ENCODE measurements at places on chromosomes 1 and 21.

DNA sequence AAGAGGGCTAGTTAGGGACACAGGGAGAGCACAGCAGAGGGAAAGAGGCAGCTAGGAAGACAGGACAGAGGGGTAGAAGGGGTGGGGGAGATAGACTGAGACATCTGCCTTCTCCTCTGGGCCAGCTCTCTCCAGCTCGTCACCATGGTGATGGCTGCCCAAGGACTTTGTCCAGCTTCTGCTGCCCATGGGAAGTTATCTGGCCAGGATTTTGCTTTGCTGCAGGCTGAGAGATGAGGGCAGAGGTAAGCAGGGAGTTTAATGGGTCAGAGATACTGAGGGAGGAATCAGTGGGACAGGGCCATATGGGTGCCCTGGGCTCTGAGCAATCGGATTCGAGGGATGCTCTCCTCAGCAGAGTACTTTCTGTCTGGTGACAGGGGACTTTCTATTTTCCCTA lies 34.5 kb upstream of the GPR37L1 start:
- DNase-seq: no peak

DNA sequence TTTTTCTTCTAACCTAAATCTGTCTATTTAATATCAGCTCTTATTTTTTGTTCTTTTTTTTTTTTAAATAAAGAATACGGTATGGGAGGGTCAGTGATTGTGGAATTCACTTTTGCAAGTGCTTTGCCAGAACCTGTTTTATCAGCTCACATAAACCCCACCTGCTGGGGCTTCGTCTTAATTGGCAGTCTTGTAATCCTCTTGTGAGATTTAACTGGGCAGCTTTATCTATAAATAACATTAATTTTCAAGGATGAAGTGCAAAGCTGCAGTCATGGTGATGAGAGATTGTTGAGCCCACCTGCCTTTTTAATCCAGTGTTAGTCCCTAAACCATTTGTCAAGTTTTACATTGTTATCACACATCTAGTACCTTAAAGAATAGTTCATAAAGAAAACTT lies 18.2 kb upstream of the PDC start:
- no peak for DNase-seq

DNA sequence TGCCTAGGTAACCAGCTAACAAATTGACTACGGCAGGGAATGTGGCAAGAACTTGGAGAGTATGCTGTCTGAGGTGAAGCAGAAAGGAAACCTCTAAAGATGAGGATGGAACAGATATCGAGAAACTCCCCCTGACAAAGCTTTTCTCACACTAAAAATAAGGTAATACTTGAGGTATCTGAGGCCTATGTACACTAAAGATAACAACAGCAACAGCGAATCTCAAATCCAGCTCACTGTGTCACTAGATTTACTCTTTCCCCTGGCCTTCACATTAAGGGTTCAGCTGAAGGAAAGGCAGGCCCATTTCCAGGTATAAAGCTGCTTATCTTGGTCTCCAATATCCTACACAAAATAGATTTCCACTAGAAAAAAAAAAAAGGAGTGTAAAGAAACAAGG lies 518.0 kb downstream of the KCNT2 start:
- no peak for DNase-seq

DNA sequence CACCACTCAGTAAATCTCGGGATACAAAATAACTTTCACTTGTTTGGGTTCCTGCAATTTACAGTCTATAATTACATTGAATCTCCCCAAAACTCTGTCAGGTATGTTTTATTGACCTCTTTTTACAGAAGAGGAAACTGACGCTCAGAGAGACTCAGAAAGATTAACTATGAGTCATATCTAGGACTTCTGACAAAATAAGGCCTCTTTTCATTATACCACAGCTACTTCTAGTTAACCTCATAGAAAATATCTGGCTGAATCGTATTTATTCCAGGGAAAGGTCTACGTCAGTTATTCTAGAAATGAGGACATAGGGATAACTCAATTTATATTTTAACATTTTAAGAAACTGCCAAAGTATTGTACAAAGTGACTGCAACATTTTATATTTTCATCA lies 211.1 kb upstream of the FAM78B start:
- no peak for DNase-seq

DNA sequence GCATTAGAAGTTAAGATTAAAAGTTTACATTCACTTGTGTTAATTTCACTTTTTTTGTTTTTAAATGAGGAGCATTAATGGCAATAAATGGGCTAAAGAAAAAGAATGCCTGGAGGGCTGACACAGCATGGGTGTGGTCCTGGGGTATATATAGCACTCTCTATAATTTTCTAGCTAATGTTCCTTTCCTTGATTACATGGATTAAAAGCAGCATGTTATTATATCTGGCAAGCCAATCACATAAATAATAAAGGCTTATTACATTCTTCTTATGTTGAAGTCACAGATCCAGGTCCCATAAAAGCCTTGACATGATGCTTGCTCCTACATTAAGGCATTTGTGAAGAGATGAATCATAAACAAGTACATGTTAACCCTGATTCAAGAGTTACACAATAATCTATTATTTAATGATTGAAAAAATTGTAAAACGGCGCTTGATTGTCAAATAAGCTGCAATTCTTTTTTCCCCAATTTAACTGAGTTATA lies 91.4 kb downstream of the LYPLAL1 start:
- DNase-seq: no peak

GRCh38 chr1:41368366-41368765 lies 7.1 kb downstream of the FOXO6 start:
- no peak for DNase-seq

DNA sequence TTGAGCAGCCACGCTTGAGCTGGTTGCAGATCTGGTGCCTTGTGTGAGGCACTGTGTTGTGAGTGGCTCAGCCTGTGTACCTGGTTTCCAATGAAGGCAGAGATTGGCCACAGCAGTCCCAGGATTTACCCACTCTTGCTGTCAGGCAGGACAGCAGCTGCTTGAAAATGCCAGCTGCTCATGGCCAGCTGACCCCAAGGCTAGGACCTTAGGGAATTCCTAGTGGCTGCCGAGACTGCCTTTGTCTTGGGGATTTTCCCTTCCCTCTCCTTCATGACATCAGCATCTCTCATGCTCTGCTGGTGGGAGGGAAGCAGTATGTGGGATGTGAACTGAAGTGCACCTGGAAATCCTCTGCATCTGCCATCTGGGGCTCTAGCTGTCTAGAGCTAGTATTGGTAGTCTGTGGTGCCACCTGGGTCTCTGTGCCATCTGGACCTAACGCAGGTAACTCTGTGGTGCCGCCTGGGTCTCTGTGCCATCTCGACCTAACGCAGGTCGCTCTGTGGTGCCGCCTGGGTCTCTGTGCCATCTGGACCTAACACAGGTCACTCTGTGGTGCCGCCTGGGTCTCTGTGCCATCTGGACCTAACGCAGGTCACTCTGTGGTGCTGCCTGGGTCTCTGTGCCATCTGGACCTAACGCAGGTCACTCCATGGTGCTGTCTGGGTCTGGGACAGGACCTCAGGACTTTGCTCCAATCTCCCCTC lies 3.8 kb upstream of the LRRC47 start:
- DNase-seq: no peak

DNA sequence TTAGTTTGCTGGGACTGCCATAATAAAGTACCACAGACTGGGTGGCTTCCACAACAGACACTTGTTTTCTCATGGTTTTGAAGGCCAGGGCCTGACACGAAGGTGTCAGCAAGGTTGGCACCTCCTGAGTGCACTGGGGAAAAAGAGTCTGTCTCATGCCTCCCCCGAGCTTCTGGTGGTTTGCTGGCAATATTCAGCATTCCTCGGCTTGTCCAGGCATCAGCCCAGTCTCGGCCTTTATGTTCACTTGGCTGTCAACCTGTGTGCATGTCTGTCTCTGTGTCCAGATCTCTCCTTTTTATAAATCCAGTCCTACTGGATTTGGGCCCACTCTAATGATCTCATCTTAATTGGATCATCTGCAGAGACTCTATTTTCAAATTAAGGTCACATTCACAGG lies 72.6 kb downstream of the DOP1B start:
- DNase-seq: no peak

DNA sequence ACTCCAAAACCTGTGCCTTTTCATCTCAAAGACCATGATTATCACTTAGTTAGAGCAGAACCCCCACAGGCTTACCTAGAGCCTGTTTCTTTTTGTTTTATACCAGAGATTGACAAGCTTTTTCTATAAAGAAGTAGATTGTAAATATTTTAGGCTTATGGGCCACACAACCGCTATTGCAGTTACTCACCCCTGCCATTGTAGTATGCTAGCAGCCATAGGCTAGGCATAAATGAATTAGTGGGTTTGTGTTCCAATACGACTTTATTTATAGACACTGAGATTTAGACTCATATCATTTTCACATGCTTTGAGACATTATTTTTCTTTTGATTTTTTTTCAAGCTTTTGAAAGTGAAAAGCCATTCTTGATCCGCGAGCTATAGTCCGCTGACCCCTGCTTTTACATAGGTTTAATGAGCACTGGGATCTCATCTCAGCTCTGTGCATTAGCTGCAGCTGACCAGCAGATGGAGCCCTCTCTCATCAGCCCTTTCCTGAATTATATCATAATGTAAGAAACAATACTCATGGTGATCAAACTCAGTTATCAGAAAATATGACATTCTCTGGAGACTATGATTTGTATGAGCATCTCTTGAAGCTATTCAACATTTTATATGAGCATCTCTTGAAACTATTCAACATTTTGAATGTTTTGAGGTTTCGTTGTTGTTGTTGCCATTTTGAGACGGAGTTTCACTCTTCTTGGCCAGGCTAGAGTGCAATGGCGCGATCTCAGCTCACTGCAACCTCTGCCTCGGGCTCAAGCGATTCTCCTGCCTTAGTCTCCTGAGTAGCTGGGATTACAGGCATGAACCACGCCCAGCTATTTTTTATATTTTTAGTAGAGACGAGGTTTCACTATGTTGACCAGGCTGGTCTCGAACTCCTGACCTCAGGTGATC lies 111.9 kb upstream of the L1TD1 start:
- peak; percentile 51 for DNase-seq

All from dermis microvascular lymphatic vessel endothelial cell (primary cell).